GM23248 (cell line): ENCODE measurements at places on chromosomes 7 and 10. TPM values are rescaled to one million over a fixed set of nuclear protein-coding genes. Genes with fewer than 3 reads are reported as not detected.

DNA sequence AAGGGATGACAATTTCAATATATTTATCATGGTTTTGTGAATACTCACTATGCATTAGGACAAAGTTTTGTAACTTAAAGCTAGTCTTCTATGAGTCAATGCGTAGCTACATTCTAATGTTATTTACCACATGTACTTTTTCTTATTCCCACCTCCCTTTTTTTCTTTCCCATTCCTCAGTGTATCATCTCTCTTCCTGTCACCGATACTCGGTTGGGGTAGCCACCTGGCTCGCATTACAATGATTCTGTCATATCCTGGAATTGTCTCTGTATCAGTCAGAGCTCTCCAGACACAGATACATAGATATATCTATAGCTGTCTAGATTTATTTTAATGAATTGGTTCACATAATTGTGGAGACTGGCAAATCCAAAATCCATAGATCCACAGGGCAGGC, 9.8 kb upstream of the RALA start:
- no peak overlapping the region for H3K4me3 ChIP-seq
- DNase-seq: peak; percentile 62
- H3K27ac ChIP-seq: peak overlapping the region; percentile 35

DNA sequence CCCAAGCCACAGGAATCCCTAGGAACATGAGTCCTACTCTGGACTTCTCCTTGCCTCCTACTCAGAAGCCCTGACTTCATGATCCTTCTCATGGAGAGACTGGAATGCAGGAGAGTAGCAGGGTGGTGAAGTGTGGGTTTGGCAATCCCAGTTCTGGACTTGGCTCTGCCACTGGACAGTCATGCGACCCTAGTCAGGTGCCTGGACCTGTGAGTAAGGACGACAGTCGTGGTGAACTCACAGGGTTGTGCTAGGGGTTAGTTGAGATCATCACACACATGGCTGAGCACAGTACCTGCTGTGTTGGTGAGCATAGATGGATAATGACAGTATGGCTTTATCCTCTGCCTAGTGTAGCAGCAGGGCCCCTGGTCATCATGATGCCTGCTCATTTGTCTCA, 117.9 kb downstream of the LRRC18 start:
- no peaks in the 10 kb centered on the region for H3K36me3 ChIP-seq
- H3K27ac ChIP-seq: no peak overlapping the region
- peak; percentile 30 for DNase-seq
- peaks cover 39% of the 10 kb centered on the region; the same call in 1 of the 2 replicates for H3K27me3 ChIP-seq
- H3K4me1 ChIP-seq: no peaks in the 10 kb centered on the region

- no peaks in the 10 kb centered on the region for H3K4me1 ChIP-seq
- H3K36me3 ChIP-seq: no peaks in the 10 kb centered on the region
- H3K27ac ChIP-seq: no peak overlapping the region
- no peak overlapping the region for H3K4me3 ChIP-seq
- no peaks in the 10 kb centered on the region for H3K27me3 ChIP-seq
These were observed 594.8 kb upstream of the FZD8 start for GRCh38 chr10:36236931-36237330.

The RARRES2 gene
- total RNA-seq: not detected in 2 replicates

The CTTNBP2 gene
- not detected in 2 replicates for total RNA-seq

- H3K36me3 ChIP-seq: no peaks in the 10 kb centered on the region
- no peak overlapping the region for H3K27ac ChIP-seq
- H3K4me1 ChIP-seq: peaks cover 7% of the 10 kb centered on the region
- peak; percentile 95 for DNase-seq
These were observed 46.1 kb downstream of the ARMH3 start for GRCh38 chr10:102009801-102010425.

- peak; percentile 65 for DNase-seq
- H3K27ac ChIP-seq: no peak within 1 kb of the TSS
- no peaks in the 10 kb centered on the region for H3K36me3 ChIP-seq
These were observed at the start of gene ADCK2 for GRCh38 chr7:140672382-140673062. Gene ADCK2, plus strand, starts transcription at chr7:140672945. Its CDS starts 386 bp downstream, at chr7:140673331.

GRCh38 chr10:70493660-70494234, 15.2 kb downstream of the PALD1 start:
- H3K4me3 ChIP-seq: no peak overlapping the region
- H3K36me3 ChIP-seq: no peaks in the 10 kb centered on the region
- no peaks in the 10 kb centered on the region for H3K4me1 ChIP-seq
- DNase-seq: no peak

The LRRTM3 gene
- not detected in 2 replicates for total RNA-seq

The MRC1 gene
- not detected in 2 replicates for total RNA-seq

DNA sequence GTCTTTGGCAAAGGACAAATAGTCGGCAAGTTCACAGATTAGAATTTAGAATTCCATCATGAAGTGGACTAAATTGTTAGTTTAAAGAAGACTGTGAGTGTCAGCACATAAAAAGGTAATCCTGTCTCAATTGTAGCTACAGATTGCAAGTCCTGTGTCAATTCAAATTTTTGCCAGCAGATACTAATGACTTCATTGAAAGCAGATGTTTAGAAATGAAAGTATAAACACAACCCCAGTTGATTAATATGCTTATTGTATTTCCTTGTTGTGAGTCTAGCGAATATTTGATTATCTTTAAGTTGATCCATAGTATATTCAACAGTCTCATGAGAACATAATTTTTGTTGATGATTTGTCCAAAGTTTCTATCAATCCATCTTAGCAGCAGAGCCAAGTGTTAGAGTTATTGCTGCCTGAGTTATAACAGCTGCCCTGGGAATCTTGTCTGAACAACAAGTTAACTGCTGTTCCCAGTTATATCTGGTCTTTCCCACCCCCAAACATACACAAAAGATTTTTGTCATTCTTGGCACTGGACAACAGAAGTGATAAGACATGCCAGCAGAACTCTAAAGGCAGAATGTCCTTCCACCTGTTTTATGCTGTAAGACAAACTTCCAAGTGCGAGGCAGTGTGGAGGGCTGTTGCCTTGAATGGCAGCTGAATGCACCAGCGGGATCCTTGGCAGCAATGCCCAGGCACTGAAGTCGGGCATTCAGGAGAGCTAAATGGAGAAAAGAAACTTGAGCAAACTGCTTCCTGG, 21.3 kb upstream of the HERPUD2 start:
- peaks cover 9% of the 10 kb centered on the region for H3K4me1 ChIP-seq
- no peak overlapping the region for H3K27ac ChIP-seq
- peak; percentile 28 for DNase-seq
- H3K4me3 ChIP-seq: peak overlapping the region; percentile 25

The ZNF853 gene
- total RNA-seq: 0.22 and 0.51 TPM in 2 replicates

- H3K27me3 ChIP-seq: no peaks in the 10 kb centered on the region
These were observed 113.8 kb downstream of the CDK6 start for GRCh38 chr7:92722541-92722940.

DNA sequence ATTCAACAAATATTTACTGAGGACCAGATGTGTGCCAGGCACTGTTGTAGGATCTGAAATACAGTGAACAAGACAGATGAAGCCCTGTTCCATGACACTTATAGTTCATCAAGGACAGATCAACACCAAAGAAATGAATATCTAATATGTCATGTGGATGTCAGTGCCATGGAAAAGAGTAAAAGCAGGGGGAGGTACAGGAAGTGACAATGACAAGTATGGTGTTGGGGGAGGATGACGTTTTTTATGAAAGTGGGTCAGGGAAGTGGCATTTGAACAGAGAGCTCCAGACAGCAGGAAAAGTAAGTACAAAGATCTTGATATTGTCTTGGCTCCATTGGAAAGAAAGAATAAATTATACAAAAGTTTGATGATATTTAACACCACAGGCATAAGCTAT, 7.0 kb upstream of the SFMBT2 start:
- no peaks in the 10 kb centered on the region for H3K4me1 ChIP-seq
- H3K36me3 ChIP-seq: no peaks in the 10 kb centered on the region
- H3K27ac ChIP-seq: no peak overlapping the region
- H3K27me3 ChIP-seq: peaks cover 33% of the 10 kb centered on the region
- DNase-seq: no peak
- no peak overlapping the region for H3K4me3 ChIP-seq

The STAM gene
- total RNA-seq: 25.2 and 38.7 TPM in 2 replicates

DNA sequence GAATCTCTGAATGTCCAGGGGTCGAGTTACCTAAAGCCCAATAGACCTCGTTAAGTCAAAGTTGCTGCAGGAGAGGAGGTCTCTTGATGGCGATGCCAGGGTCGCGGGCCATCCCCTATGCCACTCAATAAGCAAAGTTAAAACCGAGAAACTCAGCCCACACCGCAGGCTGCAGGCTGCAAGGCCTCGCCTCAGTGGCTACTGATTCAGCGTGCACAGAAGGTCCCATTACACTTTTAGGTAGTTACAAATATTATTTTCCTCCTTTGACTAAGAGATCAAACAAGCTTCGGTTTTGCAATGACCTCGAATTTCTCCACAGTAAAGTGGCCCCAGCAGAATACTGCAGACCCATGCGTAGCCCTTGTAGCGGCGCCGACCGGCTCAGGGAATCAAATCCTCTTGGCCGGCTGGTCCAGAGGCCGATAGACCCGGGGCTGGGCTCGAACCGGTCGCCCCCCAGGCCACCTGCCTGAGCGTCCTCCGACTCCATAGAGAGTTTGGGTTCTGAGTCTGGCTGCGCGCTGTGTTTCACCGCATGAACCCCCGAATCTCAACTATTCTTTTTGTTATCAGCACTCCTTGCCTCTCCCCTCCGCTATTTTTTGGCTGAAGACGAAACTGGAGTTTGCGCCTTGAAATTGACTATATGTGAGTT, 2.3 kb downstream of the C1QL3 start:
- H3K36me3 ChIP-seq: no peaks in the 10 kb centered on the region
- no peak overlapping the region for H3K27ac ChIP-seq
- peaks cover 14% of the 10 kb centered on the region; the same call in 1 of the 2 replicates for H3K27me3 ChIP-seq
- no peak for DNase-seq

The NYAP1 gene
- total RNA-seq: not detected in 2 replicates

The SRGN gene
- total RNA-seq: 108 and 136 TPM in 2 replicates

DNA sequence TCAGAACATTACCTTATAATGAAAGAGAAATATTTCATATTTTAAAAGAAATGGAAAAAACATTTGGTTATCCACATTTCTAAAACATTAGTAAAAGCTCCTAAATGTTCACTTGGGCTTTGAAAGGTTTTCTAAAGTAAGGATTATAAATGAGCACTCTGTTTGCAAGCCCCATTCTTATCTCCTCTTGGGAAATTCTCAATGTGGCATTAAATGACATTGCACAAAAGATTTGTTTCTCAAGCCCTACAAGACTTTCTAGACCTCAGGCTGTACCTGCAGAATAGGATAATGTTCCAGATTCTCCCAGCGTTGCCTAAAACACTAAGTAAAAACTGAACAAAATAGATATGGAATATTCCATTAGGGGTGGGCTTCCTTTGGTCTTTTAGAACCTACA, 658.0 kb upstream of the FOXK1 start:
- no peaks in the 10 kb centered on the region for H3K27me3 ChIP-seq
- no peak overlapping the region for H3K4me3 ChIP-seq
- no peaks in the 10 kb centered on the region for H3K36me3 ChIP-seq
- H3K27ac ChIP-seq: no peak overlapping the region
- H3K4me1 ChIP-seq: no peaks in the 10 kb centered on the region

The MMD2 gene
- not detected in 2 replicates for total RNA-seq

The MBL2 gene
- total RNA-seq: not detected in 2 replicates

- peaks cover 46% of the 10 kb centered on the region for H3K27me3 ChIP-seq
- H3K4me1 ChIP-seq: no peaks in the 10 kb centered on the region
- no peak overlapping the region for H3K4me3 ChIP-seq
- DNase-seq: no peak
- no peak overlapping the region for H3K27ac ChIP-seq
These were observed 33.0 kb downstream of the CAMK2B start for GRCh38 chr7:44292420-44292817.

DNA sequence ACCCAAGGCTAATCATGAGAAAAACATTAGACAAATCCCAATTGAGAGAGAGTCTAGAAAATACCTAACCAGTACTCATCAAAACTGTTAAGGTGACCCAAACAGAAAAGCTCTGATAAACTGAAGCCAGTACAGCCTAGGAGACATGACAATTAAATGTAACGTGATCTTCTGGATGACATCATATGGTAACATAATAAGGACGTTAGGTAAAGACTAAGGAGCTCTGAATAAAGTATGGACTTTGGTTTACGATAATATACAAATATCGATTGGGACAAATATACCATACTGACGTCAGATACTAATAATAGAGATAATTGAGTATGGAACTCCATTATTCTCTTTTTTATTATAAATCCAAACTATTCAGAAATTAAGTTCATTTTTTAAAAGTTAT, 561.1 kb upstream of the STEAP1 start:
- H3K4me3 ChIP-seq: no peak overlapping the region
- DNase-seq: no peak
- no peak overlapping the region for H3K27ac ChIP-seq
- no peaks in the 10 kb centered on the region for H3K4me1 ChIP-seq
- no peaks in the 10 kb centered on the region for H3K27me3 ChIP-seq
- no peaks in the 10 kb centered on the region for H3K36me3 ChIP-seq

The TAS2R3 gene
- not detected in 2 replicates for total RNA-seq

DNA sequence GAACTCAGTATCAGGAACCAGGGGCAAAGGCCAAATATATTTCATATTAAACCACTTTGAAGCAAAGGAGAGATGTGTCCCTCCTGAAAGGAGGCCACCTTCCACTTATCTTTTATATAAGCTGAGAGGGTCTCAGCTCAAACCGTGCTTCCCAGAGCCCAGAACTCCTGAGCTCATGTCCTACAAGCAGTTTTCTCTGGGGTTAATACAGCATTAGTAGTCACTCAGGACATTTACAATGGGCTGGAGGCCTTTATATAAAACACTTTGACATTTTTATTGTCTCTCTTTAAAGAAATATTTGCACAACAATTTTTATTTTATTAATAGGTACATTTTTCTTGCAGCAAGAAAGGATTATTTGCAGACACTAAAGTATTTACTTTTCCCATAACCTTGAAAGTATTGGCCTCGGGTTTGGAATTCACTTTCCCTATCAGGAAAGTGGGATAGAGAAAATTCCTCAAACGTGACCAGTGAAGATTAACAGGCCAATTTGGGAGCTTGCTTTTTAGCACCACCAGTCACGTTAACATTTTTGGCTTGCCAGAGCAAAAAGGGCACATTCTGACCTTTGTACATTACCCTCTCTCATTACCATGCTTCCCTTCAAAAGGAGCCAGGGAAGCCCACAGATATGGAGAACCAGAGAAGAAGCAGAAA, 464.9 kb upstream of the NRP1 start:
- no peak overlapping the region for H3K4me3 ChIP-seq
- H3K4me1 ChIP-seq: no peaks in the 10 kb centered on the region
- no peak for DNase-seq
- no peaks in the 10 kb centered on the region for H3K27me3 ChIP-seq
- no peak overlapping the region for H3K27ac ChIP-seq

GRCh38 chr10:5743736-5744135, 59.1 kb downstream of the TASOR2 start:
- no peak overlapping the region for H3K4me3 ChIP-seq
- no peaks in the 10 kb centered on the region for H3K27me3 ChIP-seq
- H3K36me3 ChIP-seq: peaks cover 58% of the 10 kb centered on the region
- no peak for DNase-seq
- H3K27ac ChIP-seq: no peak overlapping the region

DNA sequence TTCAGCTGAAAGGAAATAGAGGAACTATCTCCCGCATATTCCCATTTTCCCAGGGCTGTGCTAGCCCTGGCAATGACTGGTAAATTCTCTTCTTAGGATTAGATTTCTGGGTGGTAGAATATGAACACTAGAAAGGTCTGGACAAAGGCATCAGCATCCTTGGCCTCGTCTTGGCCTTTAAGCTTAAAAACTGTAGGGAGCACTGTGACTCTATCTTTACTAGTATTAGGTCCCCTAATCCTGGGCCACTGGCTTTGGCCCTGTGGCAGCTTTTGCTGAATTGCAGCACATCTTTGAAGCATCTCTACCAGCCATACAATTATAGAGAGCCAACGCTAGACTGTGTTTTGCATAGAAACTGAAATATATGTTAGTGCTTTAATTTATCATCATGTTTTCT, 41.5 kb upstream of the EBLN1 start:
- no peak overlapping the region for H3K4me3 ChIP-seq
- H3K4me1 ChIP-seq: no peaks in the 10 kb centered on the region
- DNase-seq: peak; percentile 21
- no peaks in the 10 kb centered on the region for H3K27me3 ChIP-seq
- no peaks in the 10 kb centered on the region for H3K36me3 ChIP-seq
